ENCODE measurements at places on chromosomes 16 and 17.

- DNase-seq = no peak
These were observed 228.3 kb upstream of the WSCD1 start for GRCh38 chr17:5841862-5842261.

DNA sequence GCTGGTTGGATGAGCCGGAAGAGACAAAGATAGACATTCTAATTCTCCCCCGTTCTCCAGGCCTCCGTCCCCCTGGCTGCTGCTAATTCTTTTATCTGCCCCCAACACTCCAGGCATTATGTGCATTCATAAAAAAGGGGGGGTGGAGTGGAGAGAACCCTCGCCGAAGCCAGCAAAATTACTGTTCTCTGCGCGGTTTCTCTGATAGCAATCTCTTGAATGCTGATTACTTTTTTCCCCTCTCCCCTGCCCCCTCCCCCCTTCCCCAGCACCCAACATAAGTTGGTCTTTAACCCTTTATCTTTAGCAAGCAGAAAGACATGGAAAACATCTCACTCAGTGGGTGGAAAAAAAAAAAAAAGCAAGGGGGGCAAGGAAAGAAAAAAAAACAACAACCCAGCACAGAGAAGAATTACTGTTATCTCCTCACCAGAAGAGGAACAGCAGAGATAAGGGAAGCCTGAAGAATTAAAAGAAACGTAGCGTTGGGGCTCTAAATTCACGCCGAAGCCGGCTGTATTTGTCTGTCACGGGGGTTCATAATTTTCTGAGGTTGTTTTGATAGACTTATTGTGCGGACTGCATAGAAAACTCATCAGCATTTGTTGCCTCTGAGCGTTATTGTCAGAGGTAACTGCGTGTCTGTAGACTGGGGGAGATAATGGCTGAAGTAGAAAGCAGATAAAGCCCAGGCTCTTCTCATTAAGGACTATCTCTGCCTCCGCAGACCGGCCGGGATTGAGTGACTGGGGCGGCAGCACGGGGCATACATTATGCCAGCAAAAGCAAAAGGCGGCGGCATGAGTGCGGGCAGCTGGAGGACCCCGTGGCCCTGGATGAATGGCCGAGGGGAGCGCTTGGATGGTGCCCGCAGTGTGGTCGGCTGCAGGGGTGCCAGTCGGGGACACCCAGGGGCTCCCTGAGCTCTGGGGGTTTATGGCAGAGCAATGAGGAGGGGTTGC is 126.9 kb downstream of the MRM1 start:
- no peak for DNase-seq

DNA sequence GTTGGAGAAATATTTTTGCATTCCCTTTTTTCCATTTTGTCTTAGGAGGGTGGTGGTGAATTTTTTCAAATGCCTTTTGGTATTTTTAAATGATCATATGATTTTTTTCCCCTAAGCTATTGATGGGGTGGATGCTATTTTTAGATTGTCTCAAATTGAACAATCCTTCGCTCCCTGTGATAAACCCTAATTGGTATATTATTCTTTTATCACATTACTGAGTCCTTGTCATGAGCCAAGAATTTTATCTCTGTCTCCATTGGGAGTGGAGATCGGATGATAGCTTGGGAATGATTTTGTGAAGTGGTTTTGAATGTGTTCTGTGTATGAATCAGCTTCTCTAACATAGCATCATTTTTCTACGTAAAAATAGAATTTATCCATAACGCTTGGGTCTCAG is 15.4 kb downstream of the NECAB2 start:
- no peak for DNase-seq

DNA sequence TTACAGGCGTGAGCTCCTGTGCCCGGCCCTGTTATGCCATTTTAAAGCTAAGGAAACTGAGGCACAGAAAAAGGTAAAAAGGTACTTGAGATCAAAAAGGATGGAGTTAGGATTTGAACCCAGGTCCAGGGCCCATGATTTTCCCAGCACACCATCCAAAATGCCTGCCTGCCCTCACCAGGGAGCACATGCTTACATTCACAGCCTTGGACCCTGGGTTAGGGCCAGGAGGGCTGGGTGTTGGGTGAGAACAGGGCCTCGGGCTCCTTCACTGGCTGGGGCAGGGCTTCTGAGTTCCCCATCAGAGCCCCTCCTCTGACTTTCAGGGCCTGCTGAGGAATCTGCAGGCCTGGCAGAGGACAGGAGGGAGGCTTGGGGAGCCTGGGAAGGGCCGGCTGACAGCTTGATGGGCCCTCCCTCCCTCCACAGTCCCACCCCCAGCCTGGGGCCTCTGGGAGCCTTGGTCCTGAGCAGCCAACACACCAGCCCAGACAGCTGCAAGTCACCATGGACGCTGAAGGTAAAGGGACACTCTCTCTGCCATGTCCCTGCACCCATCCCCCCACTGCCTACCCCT is at the start of gene QPRT:
Gene QPRT (plus strand): TSS at position 490 of the 577 bp plus-strand sequence. CDS start 18 bp downstream, at position 508.
- no peak for DNase-seq

- DNase-seq = no peak
These were observed 4.3 kb upstream of the KRTAP3-1 start for GRCh38 chr17:41013181-41013580.

DNA sequence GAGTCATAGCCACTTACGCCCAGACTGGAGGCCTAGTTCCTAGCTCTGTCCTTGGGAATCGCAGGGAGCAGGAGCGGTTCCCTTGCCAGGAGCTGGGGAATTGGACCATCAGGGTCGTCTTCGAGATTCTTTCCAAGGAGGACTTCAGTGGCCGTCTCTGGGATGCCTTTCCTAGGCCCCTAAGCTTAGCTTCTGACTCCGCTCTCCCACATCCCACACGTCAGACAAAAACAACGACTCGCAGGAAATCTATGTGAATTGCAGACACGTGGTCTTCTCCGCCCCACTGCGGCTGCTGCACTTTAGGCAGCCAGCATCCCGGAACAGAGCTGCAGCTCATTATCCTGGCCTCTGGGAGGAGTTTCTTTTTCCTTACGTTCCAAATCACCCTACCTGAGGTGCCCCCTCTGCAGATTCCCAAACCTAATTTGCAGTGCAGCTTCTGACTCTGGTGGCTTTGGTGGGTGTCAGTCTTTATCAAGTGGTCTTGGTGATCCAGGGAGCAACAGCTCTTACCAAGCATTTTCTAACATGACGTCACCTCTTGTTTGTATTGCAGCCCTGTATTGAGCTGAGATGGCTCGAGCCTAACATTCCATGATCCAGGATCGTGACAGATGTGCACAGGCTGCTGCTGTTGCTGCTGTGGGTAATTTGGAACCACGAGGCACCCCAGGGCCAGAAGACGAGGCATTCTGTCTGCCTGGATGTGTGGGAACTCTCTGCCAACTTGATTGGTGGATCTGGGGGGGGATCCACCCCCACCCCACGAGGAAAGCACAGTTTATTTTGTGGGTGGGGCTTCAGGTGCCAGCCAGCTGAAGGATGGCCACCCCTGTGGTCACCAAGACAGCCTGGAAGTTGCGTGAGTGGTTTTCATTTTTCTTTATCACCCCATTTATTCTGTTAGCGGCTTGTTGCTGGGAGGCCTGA is 1.1 kb downstream of the KATNB1 start:
- no peak for DNase-seq
